ENCODE measurements at places on chromosomes 16 and 17. TPM values are rescaled to one million over a fixed set of nuclear protein-coding genes. Genes with fewer than 3 reads are reported as not detected.

MRTFB gene
- 71.4 TPM for total RNA-seq

PRM3 gene
- total RNA-seq = not detected

TBC1D26 gene
- total RNA-seq = 4.4 TPM

C17orf113 gene
- 4.7 TPM for total RNA-seq

EME2 gene
- total RNA-seq = 18.2 TPM

KRT33B gene
- total RNA-seq = not detected

ZNF768 gene
- total RNA-seq = 20.0 TPM

HSBP1 gene
- 101 TPM for total RNA-seq

ABCC12 gene
- total RNA-seq = 1.3 TPM

SLC7A6OS gene
- 29.1 TPM for total RNA-seq

SDR42E1 gene
- not detected for total RNA-seq

Measured in parietal lobe (tissue), 2 donors.